ENCODE measurements at places on chromosomes 6 and 20.
A peak's percentile ranks its signal among the peaks of the same experiment; 100 is the strongest.

DNA sequence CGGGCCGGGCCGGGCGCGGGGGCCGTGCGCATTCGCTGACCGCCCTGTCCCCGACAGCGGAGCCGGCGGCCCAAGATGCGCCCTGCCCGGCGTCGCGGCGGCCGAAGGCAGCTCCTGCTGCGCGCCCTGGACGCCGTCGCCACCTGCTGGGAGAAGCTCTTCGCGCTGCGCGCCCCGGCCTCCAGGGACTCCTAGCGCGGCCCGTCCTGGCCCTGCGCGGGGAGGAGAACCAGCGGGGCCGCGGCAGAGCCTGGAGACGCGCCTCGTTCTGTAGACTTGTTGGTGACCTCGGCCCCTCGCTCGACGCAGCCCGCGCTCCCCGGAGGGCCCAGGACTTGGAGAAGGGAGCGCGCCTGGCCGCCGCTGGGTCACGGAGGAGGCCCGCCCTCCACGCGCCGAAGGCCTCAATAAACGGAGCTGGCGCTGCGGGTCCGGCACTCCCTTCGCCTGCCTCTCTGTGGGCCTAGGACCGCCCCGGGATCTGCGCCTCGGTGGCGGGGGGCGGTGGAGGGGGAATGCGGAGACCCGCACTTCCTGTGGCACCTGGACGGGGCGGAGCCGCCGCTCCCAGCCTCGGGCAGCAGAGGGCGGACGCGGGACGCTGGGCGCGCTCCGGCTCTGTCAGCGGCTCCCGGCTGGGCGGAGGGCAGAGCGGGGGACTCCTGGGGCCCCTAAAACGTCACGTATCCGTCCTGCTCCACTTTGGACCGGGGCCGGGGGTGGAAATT, 2.7 kb downstream of the C20orf204 start:
- peaks cover 32% of the 10 kb centered on the region for H3K27me3 ChIP-seq
- peaks cover 5% of the 10 kb centered on the region for H3K4me1 ChIP-seq
- no peak for DNase-seq
- H3K36me3 ChIP-seq = peaks cover 6% of the 10 kb centered on the region
- H3K4me3 ChIP-seq = peak overlapping the region; percentile 56
- H3K27ac ChIP-seq = no peak overlapping the region

- H3K27ac ChIP-seq = no peak overlapping the region
- H3K4me1 ChIP-seq = no peaks in the 10 kb centered on the region
- no peak for DNase-seq
- no peaks in the 10 kb centered on the region for H3K36me3 ChIP-seq
- no peak overlapping the region for H3K4me3 ChIP-seq
Observed at GRCh38 chr6:91483415-91484105, 896.7 kb upstream of the MAP3K7 start.

DNA sequence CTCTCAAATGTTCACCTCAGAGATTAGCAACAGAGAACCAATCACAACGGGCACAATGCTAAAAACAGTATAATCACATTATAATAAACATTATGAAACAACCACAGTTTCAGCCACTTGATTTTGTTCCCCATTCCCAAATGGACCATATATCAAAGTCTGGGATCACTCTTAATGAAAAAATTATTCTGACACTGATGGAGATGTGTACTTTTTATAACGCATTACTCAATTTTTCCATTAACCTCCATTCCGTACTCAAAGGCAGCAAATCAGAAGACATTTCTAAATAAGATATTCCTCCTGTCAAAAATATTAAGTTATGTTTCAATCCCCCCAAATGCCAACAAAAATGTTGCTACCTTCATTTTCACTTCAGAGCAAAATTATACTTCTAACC, 2.8 kb downstream of the CPNE1 start:
- DNase-seq = no peak
- no peaks in the 10 kb centered on the region for H3K27me3 ChIP-seq
- H3K4me1 ChIP-seq = peaks cover 36% of the 10 kb centered on the region
- peak overlapping the region; percentile 77 for H3K4me3 ChIP-seq
- no peaks in the 10 kb centered on the region for H3K36me3 ChIP-seq

DNA sequence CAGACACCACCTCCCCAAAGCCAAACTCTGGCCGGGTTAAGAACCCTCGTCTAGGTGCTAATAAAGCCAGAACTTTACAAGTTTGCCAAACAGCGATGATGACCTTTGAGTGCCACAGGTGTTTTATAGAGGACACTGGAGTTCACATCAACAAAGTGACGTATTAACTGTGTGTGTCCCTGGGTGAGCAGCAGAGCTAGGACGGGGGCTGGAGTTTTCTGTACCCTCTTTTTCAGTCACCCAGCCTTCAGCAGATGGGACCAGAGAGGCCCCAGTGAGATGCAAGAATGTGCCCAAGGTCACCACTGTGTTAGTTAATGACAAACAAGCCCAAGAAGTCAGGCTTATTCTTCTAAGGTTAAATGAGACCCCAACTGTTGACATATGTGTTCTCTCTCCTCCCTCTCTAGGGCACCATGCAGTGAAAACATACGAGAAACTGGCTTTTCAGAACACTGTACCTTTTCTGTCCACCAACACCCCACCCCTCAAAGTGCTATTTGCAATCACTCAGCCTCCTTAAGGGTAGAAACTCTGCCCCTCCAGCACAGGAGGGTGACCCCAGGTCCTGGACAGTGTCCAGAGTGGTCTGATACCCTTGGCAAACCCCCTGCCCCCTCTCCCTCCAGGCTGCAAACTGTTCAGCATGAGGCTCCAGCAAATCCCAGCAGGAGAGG, 5.2 kb downstream of the SDC4 start:
- H3K36me3 ChIP-seq = peaks cover 41% of the 10 kb centered on the region
- DNase-seq = no peak
- peaks cover 89% of the 10 kb centered on the region for H3K4me1 ChIP-seq
- H3K4me3 ChIP-seq = peak overlapping the region; percentile 100
- H3K27ac ChIP-seq = peak overlapping the region; percentile 98

GRCh38 chr20:53974785-53975555, 95.4 kb downstream of the BCAS1 start:
- H3K27ac ChIP-seq = no peak overlapping the region
- H3K27me3 ChIP-seq = no peaks in the 10 kb centered on the region
- H3K36me3 ChIP-seq = no peaks in the 10 kb centered on the region
- DNase-seq = no peak
- no peaks in the 10 kb centered on the region for H3K4me1 ChIP-seq

DNA sequence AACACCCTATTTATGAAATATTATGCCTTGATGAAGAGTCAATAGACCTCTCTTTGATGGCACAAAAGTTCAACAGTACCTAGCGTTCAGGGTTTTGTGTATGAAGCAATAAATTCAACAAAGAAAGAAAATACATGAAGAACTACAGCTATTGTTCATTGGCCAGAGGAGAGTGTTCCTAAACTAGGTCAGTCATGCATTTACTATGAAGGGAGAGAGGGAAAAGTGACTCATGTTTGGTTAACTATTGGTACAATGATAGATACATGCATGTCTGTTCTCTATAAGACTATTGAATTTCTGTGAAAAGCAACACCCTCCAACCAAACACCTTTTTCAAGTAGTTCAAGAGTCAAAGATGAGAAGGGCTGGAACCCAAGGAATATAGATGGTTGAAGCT, 50.7 kb downstream of the CLIC5 start:
- no peak for DNase-seq
- H3K27me3 ChIP-seq = no peaks in the 10 kb centered on the region
- H3K4me1 ChIP-seq = peaks cover 6% of the 10 kb centered on the region
- H3K27ac ChIP-seq = no peak overlapping the region
- no peaks in the 10 kb centered on the region for H3K36me3 ChIP-seq

- no peak for DNase-seq
- H3K4me3 ChIP-seq = no peak overlapping the region
- no peaks in the 10 kb centered on the region for H3K27me3 ChIP-seq
Observed at GRCh38 chr6:130995783-130996447, 67.1 kb downstream of the EPB41L2 start.

GRCh38 chr20:36541227-36541767, at the start of gene MYL9:
MYL9 (plus strand) TSS chr20:36541519; CDS start chr20:36544885, 3,366 bp downstream.
- no peak for DNase-seq
- H3K4me1 ChIP-seq = no peaks in the 10 kb centered on the region
- no peak within 1 kb of the TSS for H3K27ac ChIP-seq
- H3K27me3 ChIP-seq = no peaks in the 10 kb centered on the region
- no peaks in the 10 kb centered on the region for H3K36me3 ChIP-seq

GRCh38 chr6:144123836-144124235, 26.5 kb upstream of the STX11 start:
- no peaks in the 10 kb centered on the region for H3K27me3 ChIP-seq
- DNase-seq = no peak
- no peak overlapping the region for H3K27ac ChIP-seq
- no peaks in the 10 kb centered on the region for H3K36me3 ChIP-seq
- H3K4me3 ChIP-seq = no peak overlapping the region
- H3K4me1 ChIP-seq = no peaks in the 10 kb centered on the region

DNA sequence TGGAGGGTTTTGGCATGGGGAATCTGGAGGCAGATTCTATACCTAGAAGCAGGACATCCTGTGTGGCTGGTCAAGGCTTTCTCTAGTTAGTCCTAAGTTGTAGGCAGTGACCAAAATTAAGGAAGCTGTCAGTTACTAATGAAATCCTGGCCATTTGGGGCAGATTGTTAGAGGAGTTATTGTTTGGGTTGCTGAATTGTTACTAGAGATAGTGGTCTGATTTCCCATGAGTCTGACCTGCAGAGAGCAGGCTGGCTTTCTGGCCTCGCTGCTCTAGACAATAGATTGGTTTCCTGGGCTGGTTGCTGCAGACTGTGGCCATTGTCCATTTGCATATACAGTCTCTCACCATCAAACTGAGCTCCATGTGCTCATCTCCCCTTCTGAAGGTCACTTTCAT, 205.0 kb upstream of the SASH1 start:
- no peak overlapping the region for H3K4me3 ChIP-seq
- H3K27me3 ChIP-seq = no peaks in the 10 kb centered on the region
- H3K27ac ChIP-seq = no peak overlapping the region
- no peaks in the 10 kb centered on the region for H3K36me3 ChIP-seq
- no peaks in the 10 kb centered on the region for H3K4me1 ChIP-seq

- no peaks in the 10 kb centered on the region for H3K4me1 ChIP-seq
- H3K36me3 ChIP-seq = no peaks in the 10 kb centered on the region
- no peaks in the 10 kb centered on the region for H3K27me3 ChIP-seq
- DNase-seq = no peak
- H3K27ac ChIP-seq = no peak overlapping the region
- H3K4me3 ChIP-seq = no peak overlapping the region
Observed at GRCh38 chr6:111338843-111339242, 144.2 kb downstream of the REV3L start.

DNA sequence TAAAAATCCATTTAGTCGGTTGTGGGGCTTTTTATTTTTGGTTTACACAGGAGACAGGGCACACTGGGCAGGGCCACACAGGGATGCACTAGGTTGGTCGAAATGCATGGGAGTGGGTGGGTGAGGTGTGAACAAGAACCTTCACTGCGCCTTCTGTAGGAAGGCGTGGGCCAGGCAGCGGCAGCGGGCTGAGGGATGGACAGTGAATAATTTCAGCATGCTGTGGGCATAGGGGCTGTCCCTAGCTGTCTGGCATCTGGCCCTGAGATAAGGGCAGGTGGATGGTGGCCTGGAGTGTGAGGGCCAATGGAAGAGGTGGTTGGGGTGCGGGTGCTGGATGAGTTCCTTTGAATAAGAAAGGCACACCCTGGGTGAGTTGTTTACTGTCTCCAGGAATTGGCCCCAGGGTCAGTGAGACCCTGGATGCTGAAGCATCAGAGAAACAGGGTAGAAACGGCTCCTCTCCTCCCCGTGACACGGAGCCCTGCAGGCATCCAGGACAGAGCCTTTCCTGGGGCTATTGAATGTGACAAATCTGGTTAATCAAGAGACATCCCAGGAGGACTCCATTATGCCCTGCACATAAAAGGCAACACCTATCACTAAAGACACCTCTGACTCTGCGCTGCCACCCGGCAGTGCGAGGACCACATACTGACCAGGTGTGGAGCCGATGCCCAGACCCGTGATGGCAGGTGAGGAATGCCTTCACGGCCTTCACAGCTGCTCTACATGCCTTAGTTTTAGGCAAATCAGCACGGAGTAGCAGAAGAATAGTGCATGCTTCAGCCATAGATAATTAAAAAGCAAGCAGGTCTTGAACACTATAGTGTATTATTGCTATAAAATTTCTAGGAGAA, 123.0 kb upstream of the SNX9 start:
- no peak overlapping the region for H3K27ac ChIP-seq
- no peak overlapping the region for H3K4me3 ChIP-seq
- no peaks in the 10 kb centered on the region for H3K4me1 ChIP-seq

- no peak for DNase-seq
- H3K4me1 ChIP-seq = no peaks in the 10 kb centered on the region
- H3K27ac ChIP-seq = no peak overlapping the region
- no peak overlapping the region for H3K4me3 ChIP-seq
- peaks cover 3% of the 10 kb centered on the region for H3K36me3 ChIP-seq
- H3K27me3 ChIP-seq = no peaks in the 10 kb centered on the region
Observed at GRCh38 chr6:144581812-144582537, 296.8 kb downstream of the UTRN start.

GRCh38 chr6:37699887-37700619, 2.4 kb upstream of the MDGA1 start:
- no peaks in the 10 kb centered on the region for H3K36me3 ChIP-seq
- H3K4me1 ChIP-seq = peaks cover 17% of the 10 kb centered on the region
- H3K27ac ChIP-seq = no peak overlapping the region
- H3K27me3 ChIP-seq = peaks cover 42% of the 10 kb centered on the region
- H3K4me3 ChIP-seq = no peak overlapping the region
- no peak for DNase-seq

GRCh38 chr20:23267909-23268308, 82.7 kb upstream of the NXT1 start:
- H3K4me1 ChIP-seq = no peaks in the 10 kb centered on the region
- no peaks in the 10 kb centered on the region for H3K27me3 ChIP-seq
- no peak for DNase-seq

DNA sequence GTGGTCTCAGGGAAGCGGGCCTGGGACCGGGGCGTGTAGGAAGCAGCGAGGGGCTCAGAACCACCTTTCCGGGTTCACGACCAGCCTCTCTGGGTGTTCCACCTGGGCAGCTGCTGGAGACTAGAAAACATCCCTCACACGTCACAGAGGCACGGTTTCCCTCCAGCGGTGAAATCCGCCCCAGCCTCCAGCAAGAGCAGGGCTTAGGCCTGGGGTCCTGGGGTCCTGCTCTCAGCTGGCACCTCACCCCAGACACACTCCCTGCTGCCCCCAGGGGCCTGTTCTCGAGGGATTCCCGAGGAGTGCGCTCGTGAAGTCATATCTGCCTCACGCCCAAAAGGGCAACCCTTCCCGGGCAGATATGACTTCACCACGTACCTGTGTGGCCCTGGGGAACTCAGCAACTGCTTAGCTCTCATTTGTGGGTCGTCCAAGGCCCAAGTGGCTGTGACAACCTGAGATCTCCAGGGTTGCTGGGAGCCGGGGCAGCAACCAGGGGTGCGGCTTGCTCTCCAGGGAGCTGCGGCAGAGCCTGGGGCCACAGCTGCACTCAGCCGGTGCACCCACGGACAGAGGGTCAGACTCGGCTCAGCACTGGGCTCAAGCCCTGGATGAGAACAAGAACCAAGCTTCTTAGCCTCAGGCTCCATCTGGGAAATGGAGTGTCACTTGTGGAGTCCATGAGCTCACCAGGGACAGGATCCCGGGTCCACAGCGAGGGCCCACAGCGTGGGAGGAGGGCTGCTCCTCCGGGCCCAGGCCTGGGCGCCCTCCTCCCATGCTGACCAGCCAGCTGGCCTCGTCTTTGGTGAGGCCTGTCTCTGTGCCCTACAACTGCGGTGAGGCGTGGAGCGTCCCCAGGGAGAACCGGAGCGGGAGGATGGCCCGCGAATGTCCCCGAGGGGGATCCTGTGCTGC, 661 bp downstream of the FNDC11 start:
- H3K4me3 ChIP-seq = peak overlapping the region; percentile 71
- no peak for DNase-seq
- H3K27ac ChIP-seq = no peak overlapping the region

Measured in keratinocyte (primary cell).